NCI-H1417 treated with DMSO at 0.1 percent for 48 hours (cell line): ENCODE measurements at places on chromosomes 2 and 18.
A peak's percentile ranks its signal among the peaks of the same experiment; 100 is the strongest.

DNA sequence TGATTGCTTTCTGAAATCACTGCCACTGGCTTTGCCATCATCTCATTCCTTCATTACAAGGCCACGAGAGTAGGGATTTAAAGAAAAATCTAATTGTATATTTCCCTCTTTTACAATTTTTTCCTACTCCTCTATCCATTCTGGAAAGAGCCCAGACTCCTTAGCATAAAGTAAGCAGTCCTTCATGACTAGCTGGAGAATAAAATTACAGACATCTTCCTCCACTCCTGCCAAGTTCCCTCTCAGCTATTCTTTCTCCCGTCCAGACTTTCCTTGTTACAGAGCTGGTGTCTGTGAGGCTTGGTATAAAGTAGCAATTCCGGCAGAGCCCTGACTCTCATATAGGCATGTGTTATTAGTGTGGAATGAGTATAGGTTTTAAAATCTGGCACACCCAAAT is 806.8 kb downstream of the PLCL1 start:
- DNase-seq: no peak

GRCh38 chr2:240644859-240645301 is 19.6 kb downstream of the GPR35 start:
- DNase-seq: no peak

GRCh38 chr18:61975526-61976326 is 82.9 kb upstream of the RNF152 start:
- DNase-seq: no peak

DNA sequence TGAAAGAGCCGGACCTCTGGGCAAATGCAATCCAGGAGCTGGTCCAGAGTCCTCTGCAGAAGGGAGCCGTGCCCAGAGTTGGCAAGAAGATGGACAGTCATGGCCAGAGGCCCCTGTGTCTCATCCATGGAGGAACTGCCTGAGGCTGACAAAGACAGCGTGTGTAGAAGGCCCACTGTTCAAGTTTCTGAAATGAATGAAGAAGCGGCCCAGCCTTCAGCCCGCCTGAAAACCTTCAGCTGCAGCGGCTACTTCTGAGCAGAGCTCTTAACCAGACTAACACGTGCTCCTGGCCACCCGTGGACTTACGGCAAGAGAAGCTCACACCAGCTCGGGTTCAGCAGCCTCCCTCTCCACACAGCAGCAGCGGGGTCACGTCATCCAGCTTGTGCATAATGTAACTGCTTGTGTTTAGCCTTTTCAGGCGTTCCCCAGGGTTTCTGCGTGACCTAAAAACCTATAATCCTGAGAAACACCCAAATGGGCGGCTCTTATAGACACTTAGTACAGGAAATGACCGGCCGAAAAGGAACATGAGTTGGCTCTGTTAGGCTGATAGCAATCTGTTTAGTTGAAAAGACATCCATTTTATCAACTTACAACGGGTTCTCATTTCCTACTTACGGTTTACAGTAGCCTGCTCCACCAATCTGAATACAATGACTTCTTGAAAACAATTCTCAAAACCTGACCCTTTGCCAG is at the start of gene FAM124B:
TSS of gene FAM124B (minus strand) at position 467 of the 702 bp plus-strand sequence. CDS start at position 128, 339 bp downstream.
- no peak for DNase-seq

- DNase-seq: no peak
These were observed 179.1 kb downstream of the ERBB4 start for GRCh38 chr2:212359425-212360067.

DNA sequence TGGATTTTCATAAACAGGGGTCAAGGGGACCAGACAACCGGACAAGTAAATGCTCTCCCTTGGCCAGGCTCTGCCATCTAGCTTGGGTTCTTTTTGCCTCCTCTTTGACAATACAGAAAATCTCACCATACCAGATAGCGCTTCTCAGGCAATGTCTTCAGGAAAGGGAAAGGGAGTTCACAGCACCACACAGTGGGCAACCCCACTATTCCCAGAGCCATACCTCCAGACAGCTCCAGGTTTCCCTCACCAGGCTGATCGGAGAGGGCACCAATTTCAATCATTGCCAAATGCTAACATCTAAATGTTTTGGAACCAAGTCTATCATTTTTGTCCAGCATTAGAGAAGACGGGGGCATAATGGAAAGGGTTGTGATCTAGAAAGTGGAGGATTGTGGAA is 28.1 kb downstream of the CCDC68 start:
- no peak for DNase-seq

DNA sequence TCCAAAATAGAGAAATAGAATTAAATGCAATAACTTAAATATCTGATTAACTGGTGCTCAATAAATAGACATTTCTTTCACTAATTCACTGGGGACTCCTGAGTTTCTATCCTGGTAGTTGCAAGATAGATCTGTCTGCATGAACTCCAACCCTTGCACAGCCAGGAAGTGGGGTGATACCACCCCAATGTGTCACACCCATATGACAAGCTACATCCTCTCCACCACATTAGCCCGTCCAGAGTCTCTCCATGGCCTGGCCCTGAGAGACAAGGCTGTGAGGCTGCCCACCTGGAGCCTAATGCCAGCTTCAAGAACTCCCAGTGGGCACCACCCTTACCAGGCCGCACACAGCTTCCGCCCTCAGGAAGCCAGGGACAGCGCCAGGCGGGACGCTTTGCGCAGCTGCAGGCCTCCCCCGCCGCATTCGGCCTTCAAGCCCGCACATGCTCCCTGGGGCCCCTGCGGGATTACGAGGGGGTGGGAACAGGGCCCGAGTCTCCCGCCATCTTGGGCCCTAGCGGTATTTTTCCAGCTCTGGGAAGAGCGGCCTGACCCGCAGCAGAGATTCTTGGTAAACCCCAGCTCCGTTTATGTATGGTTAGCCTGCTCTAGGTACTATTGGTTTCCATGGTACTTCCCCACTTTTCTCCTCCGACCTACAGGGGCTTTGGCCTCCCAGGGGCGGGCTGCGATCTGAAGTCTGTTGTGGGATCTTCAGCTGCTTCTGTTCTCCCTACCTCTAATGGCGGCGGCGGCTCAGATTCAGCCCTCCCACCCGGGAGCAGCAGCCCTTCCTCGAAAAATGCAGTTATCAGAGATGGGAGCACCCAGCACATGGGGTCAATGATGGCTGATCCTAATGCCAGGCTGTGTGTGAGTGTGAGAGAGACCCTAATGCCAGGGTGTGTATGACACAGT is at the start of gene TDRD15:
TSS of gene TDRD15 (plus strand) at position 496 of the 921 bp plus-strand sequence. CDS start 13,500 bp downstream, outside the sequence.
- DNase-seq: no peak

GRCh38 chr2:173860082-173860481 is 105.1 kb downstream of the SP3 start:
- no peak for DNase-seq

- DNase-seq: no peak
These were observed 66.5 kb upstream of the NPAS2 start for GRCh38 chr2:100753444-100753843.

GRCh38 chr18:48355276-48356115 is 53.7 kb downstream of the ZBTB7C start:
- DNase-seq: no peak

GRCh38 chr2:124001696-124002430 is 23.2 kb upstream of the CNTNAP5 start:
- DNase-seq: no peak

DNA sequence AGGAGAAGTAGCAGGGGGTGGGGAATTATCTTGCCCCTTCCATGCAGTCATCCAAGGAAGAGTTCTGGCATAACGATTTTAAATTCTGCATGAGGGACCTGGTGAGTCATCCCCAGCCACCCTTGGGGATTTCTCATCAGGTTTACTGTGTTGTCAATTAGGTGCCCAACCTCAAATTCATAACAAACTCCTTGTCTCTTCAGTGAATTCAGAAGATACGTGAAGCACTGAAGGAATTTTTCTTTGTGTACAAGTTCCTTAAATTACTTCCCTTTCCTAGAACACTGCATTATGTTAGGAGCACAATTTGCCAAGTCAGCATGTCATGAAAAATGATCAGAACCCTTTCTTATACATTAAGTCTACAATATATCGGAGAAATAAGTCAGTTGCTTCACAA is 70.8 kb upstream of the NOSTRIN start:
- no peak for DNase-seq

DNA sequence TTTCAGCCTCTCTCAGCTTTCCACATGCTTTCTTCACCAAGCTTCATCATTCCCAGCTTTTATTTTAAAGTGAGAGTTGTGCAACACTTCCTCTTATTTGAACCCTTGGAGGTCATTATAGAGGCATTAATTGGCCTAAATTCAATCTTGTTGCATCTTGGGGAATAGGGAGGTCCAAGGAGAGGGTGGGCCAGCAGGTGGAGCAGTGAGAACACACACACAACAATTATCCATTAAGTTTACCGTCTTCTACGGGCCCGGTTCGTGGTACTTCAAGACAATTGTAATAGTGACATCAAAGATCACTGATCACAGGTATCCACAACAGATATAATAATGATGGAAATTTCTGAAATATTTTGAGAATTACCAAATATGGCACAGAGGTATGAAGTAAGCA is 457.2 kb upstream of the SMIM21 start:
- DNase-seq: no peak

DNA sequence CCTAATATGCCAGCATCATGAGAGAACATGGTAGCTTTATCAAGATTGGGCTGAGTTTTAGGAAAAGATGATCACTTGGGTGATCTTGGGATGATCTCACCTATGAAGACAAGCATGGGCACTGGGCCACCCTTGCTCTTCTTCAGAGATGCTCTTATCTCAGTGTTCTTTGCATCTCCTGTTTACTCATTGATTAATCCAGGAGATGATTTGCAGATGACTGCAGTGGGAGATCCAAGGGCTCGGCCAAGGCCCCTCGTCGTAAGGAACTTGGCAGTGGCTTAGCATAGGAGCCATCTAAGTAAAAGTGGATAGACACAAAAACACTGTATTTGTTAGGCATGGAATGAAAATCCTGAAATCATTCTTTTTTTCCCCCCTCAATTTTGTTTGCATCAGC is 228.4 kb downstream of the FHOD3 start:
- no peak for DNase-seq

GRCh38 chr2:12363569-12363968 is 353.2 kb upstream of the TRIB2 start:
- no peak for DNase-seq

- DNase-seq: no peak
These were observed 229.1 kb upstream of the RBBP8 start for GRCh38 chr18:22703883-22704585.

DNA sequence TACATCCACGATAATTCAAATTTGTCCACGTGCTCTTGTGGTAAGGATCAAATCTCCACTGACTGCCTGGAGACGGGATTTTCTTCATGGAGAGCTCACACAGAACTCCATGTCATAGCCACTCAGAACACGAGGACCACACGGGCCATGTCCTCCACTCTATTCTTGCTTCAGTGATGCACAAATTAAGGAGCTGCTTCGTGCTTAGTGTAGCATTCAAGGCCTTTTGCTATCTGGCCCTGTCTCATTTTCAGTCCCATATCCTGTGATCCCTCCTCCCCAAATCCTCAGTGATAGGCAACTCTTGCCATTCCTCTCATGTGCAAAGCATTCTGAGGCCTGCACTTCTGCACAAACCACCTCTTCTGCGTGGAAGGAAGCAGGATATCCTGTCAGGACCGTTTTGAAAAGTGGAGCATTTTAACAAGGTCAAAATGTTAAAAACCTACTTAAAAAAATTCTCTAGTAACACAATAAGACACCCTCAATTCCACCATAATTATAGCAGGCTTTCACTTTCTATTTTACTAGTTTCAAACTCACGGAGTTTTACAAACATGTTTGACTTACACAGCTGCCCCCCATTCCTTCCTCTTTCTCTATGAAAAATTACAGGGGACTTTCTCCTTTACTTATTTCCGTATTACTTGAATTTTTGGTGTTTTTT is 35.2 kb downstream of the ST3GAL5 start:
- no peak for DNase-seq

- no peak for DNase-seq
These were observed 144.7 kb upstream of the NFATC1 start for GRCh38 chr18:79251021-79251420.

GRCh38 chr2:240960971-240961876 is 37.2 kb upstream of the SNED1 start:
- no peak for DNase-seq

GRCh38 chr2:68216454-68217310 is 35.6 kb downstream of the PPP3R1 start:
- no peak for DNase-seq

GRCh38 chr2:127400533-127400896 is 12.7 kb upstream of the MAP3K2 start:
- no peak for DNase-seq

GRCh38 chr2:96772903-96773671 is 12.4 kb downstream of the CNNM4 start:
- no peak for DNase-seq

DNA sequence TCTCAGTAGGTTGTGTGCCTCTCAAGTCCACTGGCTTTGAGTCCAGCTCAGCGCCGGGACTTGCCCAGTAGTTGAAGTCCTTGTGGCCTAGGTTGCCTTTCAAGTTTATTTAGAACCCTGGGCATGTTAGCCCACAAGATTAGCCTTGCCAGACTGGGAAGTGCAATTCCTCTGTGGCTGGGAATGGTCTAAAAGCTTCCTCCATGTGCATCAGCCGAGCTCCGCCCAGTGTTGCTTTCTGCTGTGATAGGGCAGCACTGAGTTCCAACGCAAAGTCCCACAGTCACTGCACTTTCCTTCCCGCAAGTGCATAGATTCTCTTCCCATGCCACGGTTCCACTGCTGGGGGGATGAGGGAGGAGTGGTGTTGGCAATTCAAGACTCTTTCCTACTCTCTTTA is 308.9 kb upstream of the THUMPD2 start:
- DNase-seq: no peak

DNA sequence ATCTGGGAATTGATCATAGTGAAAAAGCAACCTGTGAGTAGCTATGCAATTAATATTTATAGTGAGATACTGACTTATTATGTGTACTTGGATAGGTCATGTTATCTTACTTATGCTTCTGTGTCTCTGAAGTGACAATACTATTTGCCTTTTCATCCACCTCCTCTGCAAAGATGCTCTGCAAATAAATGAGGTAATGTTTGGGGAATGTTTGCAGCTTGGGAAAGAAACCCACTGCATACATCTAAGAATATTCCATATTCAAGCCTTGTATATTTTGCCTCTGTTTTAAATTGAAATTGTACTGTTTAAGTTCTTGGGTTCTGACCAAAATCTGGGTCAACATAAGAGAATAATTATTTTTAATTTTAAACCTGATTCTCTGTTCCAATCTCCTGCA is 217.4 kb upstream of the DTNA start:
- peak; percentile 53 for DNase-seq

- no peak for DNase-seq
These were observed 46.9 kb downstream of the PDE11A start for GRCh38 chr2:178025551-178026185.

- no peak for DNase-seq
These were observed 184.5 kb upstream of the CNTNAP5 start for GRCh38 chr2:123840574-123840973.

GRCh38 chr18:13610555-13611141 is 115.7 kb downstream of the FAM210A start:
- no peak for DNase-seq

GRCh38 chr18:72612894-72613533 is 68.9 kb upstream of the CBLN2 start:
- no peak for DNase-seq

DNA sequence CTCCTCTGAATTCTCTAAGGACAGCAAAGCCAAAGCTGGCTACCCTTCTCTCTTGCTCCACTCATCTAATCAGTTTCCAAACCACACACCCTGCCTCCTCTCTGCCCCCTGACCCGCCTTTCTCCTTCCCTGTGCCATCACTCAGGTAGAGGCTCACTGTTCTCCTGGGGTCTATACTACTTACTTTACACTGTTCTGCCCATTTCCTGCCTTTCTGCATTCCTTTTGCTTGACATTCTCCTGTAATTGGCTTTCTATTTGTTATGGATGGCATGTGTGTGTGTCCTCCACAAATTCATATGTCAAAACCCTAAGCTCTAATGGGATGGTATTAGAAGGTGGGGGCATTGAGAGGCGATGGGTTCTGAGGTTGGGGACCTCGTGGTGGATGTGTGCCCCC is 675.2 kb upstream of the ID2 start:
- no peak for DNase-seq
